ENCODE measurements at places on chromosomes 2 and 18.

GRCh38 chr2:165629776-165630175, 160.3 kb downstream of the CSRNP3 start:
- no peak for DNase-seq

GRCh38 chr2:159942146-159942545, 120.3 kb downstream of the PLA2R1 start:
- peak; percentile 83 for DNase-seq

DNA sequence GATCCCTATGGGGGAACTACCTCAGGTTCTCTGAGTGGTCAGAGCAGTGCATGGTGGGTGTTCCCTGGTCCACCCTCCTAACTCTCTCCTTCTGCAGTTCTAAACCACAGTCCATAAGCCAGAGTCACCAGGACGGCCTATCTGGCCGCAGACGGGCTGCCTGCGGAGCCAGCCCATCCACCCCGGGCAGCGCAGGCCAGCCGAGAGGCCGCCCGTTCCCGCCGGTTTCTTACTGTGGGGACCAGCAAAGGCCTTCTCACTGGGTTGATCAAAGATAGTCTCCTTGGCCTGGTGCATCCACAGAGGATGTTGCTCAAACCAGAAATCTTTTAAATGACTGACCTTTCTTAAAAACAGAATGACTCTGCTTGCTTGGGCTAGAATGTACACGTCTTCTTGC, 9.6 kb upstream of the CHST10 start:
- DNase-seq, result no peak

GRCh38 chr2:1704631-1705556, 39.4 kb downstream of the PXDN start:
- DNase-seq, result no peak

DNA sequence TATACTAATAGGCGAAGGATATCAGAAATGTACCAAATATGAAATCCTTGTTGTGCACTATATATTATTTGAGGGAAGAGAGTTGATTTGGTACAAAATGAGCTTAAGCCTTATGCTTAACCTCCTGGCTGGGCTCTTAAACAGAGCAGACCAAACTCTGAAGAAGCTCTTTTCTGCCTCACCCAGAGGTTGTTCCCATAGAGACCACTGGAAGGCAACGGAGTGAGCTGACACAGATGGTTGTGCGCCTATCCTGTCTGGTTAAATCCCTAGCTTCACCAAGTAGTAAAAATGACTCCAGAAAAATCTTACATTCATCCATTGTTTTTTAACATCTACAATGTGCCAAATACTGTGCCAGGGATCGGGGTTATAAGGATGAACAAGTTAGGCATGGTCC, 55.9 kb upstream of the NOL4 start:
- DNase-seq, result no peak

DNA sequence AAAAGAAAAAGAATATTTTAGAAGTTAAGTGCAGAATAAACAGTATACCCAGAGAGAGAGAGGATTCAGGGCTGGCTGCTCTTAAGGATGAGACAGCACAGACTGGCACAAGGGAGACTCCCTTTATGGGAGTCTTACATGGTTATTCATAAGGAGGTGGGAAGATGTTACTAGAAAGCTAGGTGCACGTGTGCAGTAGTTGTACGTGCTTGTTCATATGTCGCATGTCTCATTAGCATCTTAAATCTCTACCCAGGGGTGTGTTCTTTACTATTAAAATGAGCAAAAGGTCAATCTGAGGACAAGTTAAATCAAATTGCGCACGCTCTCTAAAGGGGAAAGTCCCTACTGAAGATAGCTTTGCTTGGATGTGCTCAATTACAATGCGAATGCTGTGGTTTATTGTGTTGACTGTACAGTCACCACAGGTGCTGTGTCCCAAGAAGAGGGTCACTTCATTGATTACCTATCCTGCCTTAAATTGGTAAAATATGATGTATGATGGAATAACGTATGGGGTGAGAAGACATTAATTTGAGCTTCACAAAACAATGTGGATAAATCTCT, 368.0 kb upstream of the SPHKAP start:
- no peak for DNase-seq

Data from fibroblast of gingiva (primary cell).